AG10803 (cell line): ENCODE measurements at places on chromosomes 11 and 22.

GRCh38 chr11:11966826-11967668 is 41.4 kb downstream of the DKK3 start:
- DNase-seq: peak; percentile 30

GRCh38 chr22:42889304-42889703 is 32.2 kb upstream of the ARFGAP3 start:
- DNase-seq: peak; percentile 29

DNA sequence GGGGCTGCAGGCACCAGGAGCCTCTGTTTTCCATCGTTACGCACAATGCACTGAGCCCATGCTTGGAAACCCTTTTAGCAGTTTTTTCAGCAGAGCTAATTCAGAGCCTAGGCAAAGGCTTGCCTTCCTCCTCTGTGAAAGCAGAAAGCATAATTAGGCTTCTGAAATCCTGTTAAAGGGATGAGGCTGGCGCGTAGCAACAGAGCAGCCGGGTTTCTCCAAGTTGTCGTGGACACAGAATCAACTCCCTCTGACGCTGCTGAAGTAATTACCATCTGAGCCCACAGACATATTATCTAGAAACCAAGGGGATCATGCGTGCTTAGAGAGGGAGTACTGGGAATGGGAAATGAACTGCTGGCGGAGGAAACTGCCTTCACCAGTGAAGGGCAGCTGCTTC is 85.4 kb downstream of the MYO18B start:
- DNase-seq: no peak

DNA sequence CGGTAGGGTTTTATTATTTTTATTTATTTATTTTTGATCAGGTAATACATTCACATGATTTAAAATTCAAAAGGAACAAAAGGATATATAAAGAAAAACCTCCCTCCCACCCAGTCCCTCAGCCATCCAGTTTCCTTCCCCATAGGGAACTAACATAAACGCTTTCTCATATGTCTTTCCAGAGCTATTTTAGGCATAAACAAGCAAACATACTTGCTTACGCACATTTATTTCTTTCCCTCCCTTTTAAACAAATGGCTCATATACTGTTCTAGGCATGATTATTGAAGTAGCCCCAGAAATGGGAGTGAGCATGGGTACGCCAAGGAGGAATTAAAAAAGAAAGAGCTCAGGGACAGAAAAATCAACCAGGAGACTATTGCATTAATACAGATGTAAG is 63.7 kb downstream of the LIF start:
- DNase-seq: no peak

DNA sequence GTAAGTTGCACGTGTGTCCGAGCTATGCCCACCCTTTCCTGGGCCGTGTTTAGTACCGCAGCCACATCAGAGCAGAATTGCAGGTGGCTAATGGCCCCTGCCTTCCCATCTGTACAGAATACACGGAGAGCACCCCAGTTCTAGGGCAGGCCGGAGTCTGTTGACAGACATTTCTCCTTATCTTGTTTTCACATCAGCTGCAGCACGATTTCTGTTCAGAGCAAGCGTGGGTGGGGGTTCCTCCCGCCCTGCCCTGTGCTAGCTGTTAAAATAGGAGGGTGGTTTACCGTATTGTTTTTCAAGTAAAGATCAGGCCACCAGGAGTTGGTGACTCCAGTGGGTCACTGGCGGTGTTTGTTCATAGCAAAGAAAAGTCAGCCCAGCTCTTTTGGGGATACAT is 41.1 kb downstream of the UBASH3B start:
- DNase-seq: no peak

DNA sequence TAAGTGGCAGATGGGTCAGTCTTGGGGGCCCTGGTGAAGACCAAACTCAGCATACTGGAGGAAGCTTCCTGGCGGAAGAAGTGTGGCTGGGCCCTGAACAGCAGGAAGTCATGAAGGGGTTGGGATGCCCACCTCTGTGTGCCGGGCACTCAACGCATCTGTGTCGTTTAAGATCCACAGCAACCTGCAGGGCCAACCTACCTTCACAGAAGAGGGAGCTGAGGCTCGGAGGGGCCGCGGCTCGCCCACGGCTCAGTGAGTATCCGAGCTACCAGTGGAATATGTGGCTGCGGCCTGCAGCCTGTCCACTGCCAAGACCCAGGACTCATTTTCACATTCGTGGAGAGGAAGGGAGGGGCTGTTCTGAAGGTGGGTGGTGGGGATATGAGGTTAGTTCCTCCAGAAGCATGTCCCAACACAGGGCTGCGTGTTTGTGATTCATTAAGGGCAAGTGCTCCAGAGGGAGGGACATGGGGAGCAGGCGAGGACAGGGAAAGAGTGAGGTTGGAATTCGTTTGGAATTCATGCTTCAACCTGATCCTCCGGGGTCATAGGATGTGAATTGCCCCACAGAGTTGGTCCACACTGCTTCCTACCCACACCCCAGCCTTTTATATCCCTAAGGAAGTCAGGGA is 99.6 kb downstream of the MPPED1 start:
- no peak for DNase-seq

DNA sequence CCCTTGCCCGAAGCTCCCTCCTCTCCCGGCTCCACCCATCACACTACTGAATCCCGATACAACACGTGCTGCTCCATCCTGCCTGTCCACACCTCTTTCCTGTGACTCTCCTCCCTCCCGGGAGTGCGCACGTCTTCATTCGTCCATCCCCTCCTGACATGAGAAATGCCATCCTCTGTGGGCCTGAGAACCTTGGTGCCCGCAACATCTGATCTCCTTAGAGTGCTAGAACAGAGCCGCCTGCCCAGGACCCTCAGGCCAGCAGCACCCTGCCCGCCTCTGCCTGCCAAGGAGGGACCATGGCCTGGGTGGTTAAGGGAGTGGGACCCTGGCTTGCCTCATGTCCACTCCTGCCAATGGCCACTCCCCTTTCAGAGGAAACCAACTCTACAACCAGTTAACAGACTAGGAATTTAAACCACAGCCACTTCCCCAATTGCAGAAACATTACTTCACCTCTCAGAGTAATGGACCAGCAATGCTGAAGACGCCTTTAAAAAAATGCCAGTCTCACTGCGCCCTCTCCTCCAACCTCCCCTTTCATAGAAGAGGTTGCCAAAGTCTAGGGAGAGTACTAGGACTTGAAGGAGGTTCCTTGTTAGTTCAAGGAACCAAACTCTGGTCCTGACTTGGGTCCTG is 466.3 kb downstream of the OPCML start:
- peak; percentile 62 for DNase-seq

DNA sequence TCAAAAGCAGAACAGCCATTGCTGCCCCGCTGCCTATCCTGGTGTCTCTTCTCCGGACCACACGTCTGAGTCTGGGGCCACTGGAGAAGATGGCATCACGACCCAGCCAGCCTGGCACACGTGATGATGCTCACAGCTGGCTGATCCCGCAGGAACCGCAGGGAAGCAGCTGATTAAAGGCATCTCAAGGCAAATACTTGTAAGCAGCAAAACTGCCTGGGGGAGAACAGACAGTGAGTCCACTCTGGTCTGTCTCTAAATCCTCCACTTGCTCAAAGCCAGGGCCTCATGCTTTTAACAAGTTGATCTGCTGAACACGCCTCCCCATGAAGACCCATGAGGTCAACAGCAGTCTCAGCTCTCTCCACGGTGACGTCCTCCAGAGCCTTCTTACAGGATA is 108.6 kb downstream of the BRD1 start:
- DNase-seq: no peak

- DNase-seq: peak; percentile 63
Measured at GRCh38 chr11:121112498-121113455, 11.7 kb downstream of the TECTA start.

DNA sequence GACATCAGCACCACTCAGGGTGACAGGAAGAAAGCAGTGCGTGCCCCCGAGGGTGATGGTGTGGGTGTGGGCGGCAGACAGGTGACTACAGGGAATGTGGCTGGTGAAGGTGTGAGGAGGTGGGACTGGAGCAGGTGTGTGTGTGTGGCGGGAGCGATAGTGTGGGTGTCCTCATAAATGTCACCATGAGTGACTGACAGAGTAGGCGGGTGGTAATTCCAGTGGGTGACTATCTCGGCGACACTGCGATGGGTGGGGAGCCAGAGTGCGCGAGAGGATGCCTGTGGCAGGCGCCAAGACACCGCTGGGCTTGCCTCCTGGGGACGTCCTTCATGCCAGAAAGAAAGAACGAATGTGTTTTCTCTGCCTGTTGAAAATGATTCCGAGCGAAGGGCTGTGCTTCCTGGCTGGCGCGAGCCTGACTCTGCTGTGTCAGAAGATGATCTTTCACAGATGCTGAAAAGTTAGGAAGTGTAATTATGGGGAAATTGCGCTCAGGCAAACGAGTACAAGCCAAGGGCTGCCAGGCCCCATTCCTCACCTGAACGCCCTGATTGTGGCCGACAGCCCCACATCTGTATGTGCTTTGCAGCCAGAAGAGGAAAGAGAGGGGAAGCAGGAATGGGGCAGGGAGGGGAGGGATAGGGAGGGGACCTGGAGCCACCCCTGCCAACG is 98.8 kb upstream of the CD82 start:
- no peak for DNase-seq

DNA sequence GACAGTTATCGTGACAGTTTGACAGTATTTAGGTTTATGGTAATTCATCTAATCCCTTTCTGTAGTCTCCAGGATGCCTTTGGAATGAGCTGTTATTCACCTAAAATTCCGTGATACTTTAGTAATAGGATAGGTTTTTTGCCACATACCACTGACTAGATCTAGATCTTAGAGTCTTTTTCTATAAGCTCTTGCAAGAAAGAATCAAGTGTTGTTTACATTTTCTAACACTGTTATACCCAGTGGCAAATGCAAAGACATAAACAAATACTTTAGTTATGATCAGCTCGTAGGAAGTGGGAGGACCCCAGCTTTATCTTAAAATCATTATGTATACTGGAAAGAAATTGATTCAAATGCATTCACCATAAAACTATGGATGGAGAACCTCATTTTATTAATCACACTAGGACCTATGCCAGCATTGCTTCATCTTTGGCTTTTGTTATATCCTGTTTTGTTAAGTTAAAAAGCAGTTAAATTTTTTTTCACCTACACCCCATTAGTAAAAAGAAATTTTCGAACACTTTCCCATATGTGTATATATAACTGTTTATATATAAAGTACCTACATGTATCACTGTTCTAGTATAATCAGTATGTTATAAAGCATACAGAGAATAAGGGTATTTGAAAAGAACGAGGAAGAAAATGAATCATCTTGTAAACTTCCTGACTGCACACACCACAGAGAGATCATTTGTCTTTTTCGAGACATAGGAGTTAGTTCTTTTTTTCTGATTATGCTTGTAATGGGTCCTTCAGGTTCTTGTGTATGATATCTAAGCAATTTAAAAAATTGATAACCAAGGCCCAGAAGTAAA is 60.9 kb downstream of the PDHX start:
- peak; percentile 66 for DNase-seq

DNA sequence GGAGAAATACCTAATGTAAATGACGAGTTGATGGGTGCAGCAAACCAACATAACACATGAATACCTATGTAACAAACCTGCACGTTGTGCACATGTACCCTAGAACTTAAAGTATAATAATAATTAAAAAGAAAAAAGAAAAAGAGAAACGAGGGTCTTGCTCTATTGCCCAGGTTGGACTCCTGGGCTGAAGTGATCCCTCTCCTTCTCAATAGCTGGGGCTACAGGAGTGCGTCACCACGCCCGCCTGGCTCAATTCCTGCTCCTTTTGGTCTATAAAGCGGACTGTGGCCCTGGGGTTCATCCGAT is 521 bp upstream of the PTS start:
- peak; percentile 70 for DNase-seq

GRCh38 chr11:107689317-107690202 is 22.3 kb downstream of the SLN start:
- DNase-seq: peak; percentile 65

DNA sequence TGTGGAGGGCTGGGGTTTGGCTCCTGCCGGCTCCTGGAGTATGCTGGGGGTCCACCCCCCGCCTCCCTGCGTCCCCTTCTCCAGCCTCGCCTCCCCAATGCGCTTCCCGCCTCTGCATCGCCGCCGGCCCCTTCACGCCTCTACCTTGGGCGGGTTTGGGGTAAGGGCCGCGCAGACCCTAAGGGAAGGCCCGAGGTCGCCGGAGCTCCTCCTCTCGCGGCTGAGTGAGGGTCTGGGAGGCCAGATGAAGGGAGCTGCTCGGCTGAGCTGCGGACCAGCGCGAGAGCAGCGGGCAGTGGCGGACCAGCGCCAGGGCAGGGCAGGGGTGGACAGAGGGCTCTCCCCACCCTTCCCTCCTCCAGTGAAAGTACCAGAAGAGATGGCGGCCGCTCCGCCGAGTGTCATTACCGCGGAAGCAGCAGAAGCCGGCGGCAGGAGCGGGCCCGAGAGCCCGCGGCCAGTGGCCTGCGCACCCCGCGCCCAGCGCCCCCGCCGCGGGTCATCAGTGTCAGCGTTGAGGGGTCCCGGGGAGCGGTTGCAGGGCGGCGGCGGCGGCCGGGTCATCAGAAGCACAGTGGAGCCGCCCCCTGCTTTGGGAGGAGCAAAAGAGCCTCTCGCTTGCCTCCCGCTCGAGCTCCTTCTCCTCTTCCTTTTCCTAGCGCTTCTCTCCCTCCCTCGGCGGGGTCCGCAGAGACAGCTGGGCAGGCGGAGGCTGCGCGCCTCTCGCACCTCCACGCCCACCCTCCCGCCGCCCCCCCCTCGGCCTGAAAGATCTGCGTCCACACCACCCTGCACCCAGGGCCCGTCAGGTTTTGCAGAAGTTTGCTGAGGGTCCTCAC is 255.6 kb upstream of the CADM1 start:
- DNase-seq: no peak

- DNase-seq: no peak
Measured at GRCh38 chr11:985406-985805, 51.1 kb downstream of the MUC6 start.

GRCh38 chr11:113876074-113876797 is 864 bp upstream of the USP28 start:
- no peak for DNase-seq

DNA sequence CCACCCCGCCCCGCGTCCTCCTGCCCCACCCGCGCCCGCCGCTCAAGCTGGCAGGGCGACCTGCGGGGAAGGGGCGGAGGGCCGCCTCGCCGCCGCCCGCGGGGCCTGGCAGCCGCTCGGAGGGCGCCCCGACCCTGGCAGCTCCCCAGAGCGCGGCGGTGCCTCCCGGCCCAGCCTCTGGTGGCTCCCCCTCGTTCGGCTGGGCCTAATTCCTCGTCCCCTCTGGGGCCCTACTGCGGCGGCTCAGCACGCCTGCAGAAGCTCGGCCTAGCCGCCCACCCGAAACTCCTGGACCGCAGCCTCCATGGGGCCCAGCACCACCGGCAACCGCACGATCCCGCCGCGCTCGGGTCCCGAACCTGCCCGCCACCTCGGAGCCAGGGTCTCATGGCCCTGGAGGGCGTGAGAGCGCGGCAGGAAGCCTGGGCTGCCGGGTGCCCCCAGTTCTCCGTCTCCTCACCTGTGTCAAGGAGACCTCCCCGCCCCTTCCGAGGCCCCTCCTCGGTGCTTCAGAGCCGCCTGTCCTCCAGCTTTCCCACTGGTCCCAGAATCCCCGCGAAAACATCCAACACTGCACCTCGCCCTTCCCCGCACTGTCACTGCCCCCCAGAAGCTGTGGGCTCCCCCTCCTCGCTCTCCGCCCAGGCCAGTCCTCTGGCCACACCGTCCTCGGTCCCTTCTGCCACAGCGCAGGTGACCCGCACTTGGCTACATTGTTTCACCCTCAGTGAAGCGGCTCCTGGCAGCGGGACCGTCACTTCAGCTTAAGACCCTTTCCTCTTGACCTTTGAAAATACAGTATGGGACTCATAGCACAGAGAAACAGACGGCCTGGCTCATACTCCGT is 613 bp upstream of the GSC2 start:
- DNase-seq: no peak
